Stimulated activated CD8-positive, alpha-beta memory T cell treated with anti-CD3 and anti-CD28 coated beads, Interleukin-15, amount 100 ng/mL, for 24 hours (primary cell): ENCODE measurements at places on chromosomes 16 and 17.

GRCh38 chr16:58348986-58349385 lies 43.3 kb upstream of the GINS3 start:
- DNase-seq = no peak

DNA sequence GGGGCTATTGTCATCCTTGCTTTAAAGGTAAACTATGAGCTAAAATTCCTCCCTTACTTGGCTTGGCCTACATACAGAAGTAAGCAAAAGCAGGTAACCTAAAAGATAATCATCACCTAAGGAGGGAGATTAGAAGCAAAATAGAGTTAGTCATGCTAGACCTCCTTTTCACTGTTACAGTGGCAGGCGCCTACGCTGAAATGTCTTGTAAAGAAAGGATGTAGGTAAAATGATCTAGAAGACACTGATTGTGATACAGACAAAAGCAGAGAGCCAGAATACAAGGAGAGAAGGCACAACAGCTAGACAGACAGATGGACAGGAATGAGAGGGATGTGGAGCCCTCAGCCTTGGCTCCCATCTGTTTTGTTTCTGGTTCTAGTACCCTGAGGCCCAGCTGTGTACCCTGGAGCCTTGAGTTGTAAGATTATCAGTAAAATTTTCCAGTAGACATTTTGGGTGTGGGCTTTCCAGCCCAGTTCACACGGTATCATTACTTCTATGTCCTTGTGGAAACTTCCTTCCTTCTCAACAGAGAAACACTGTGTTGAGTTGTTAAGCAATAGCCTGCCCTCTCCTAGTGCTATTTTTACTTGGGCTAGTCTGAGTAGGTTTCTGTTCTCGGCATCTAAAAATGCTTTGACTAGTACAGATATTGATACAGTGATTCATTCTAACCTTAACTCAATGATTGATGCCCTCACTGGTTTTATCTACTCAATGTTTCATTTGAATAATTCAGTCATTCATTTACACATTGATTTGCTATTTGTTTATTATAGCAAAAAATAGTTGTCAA lies 7.7 kb upstream of the C16orf78 start:
- DNase-seq = no peak

DNA sequence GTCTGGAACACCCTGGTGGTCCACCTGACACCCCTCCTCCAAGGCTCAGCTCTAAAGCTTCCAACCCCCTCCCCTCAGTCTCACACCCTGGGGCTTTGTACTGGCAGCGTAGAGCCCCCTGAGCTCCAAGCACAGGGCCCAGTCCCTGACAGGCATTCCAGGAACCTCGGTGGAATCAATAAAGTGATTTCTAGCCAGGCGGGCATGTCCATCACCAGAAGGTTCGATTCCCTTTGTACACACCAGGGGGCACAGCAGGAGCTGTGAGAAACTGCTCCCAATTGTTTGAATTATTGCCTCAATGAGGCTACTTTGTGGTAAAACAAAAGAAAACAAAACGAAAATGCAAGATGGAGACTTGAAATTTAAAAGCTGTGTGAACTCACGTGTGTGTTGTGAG lies 51.8 kb downstream of the SMPD3 start:
- DNase-seq = no peak

DNA sequence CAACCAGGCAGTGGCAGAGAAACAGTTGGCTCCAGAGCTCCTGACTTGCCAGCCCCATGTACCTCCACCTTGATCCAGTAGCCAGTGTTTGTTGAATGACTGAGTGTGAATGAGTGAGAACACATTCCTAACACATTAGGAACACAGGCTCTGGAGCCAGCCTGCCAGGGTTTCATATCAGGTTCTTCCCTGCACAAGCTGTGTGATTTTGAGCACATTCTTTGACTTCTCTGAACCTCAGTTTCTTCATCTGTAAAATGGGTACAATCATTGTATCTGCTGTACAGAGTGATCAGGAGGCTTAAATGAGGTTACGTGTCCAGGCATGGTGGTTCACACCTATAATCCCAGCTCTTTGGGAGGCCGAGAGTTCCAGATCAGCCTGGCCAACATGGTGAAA lies 13.3 kb upstream of the RMI2 start:
- no peak for DNase-seq

- no peak for DNase-seq
These were observed 6.7 kb downstream of the NEK8 start for GRCh38 chr17:28735242-28735722.

- DNase-seq = peak; percentile 100
These were observed at the start of gene STAT3 for GRCh38 chr17:42388381-42389134. Gene STAT3, minus strand, starts transcription at chr17:42388442. Its CDS starts 39,926 bp downstream, at chr17:42348516.

DNA sequence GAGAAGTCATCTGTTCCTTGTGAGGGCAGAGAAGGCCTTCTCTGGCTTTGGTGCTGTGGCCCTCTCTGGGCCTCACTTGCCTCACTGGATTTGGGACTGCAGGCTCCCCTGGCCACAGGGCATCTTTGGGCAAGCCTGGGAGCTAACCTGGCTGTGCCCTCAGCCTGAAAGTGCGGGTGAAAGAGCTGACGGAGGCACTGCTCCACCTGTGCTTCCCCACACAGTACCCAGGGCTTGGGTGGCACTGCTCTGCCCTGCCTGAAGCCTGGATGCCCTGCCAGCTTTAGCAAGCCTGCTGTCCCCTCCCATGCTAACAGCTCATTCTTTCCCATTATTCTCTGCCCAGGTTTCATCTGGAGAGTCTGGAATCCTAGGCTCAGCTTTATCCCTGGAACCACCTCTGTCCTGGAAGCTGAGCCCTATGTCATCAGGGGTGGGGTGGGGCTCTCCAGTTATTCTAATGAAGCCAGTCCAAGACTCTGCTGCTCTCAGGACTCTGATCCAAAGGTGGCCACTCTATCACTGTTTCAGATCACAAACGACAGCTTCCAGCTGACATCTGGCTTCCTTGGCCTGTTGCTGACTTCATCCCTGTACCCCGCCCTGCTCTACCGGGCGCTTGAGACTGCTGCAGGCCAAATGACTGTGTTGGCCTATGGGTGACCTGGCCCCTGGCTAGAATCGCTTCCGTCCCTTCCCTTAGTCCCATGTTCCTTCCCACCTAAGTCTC lies 29.3 kb downstream of the HIC1 start:
- DNase-seq = no peak

DNA sequence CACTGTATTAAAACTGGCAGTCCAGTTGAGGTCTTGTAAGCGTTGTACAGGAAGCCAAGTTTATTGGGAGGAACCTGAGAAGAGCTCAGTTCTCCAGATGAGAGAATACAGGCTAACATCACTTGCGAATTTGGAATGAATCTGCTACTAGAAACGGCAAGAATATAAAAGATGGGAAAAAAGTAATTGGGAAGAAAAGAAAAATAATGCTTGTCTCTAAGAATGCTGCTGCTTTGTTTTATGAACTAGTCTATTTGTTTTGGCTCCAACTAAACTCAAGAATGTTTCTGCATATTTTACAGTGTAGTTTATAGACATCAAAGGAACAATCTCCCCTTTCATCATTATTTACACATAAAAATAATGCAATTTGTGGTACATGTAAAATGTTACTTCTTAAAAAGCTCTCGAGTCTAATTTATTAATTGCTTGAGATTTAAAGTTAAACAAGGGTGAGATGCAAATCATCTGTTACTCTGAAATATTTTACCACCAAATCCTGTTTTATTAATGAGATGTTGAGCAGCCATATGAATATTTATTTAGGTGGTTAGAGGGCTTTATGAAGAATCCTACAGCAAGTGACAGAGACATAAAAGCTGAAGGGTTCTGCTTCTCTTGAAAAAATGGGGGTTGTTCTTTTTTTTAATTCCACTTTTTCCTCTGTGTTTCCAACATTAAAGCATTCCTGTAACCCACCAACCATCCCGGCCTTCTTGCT lies 162.1 kb upstream of the AXIN2 start:
- DNase-seq = no peak
